Hematopoietic multipotent progenitor cell treated with erythropoietin and hydrocortisone succinate and interleukin-3 and kit ligand, for 17 days (in vitro differentiated cells): ENCODE measurements at places on chromosomes 13 and 19.

GRCh38 chr13:48316826-48317510 is 13.4 kb downstream of the RB1 start:
- DNase-seq, result no peak

GRCh38 chr13:45336025-45336800 is 4.8 kb downstream of the TPT1 start:
- no peak for DNase-seq

DNA sequence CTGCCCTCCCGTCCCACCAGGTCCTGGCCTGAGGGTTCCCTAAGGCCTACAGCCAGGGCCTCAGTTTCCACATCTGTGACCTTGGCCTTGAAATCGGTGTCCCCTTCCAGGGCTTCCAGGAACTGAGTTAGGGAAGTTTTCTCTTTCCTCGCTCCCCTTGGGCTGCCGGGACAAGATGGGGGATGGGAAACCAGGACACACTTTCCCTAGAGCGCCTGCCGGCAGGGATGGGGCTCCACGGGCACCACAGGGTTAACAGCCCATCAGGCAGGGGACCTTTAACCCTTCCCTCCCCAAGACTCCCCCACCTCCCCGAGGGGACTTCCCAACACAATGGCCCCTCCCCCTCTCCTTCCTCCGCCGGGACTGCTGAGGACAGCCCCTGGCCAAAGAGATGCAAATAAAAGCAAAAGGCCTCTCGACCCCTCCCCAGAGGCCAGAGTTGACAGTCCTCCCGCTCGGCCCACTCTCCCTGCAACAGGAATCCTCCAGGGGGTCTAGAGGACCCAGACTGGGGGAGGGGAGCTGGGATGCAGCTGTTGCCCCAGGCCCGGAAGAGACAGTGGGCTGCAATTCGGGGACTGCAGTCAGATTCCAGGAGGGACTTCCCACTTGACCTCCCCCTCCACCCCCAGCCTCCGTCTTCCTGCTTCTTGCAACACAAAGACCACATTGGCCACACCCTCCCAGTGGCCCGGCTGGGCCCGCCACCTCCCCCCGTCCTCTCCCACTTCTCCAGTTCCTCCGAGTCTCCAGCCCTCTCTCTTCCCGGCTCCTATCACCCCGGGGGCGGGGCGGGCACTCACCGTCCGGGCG is 3.4 kb downstream of the BBC3 start:
- peak; percentile 78 for DNase-seq

- no peak for DNase-seq
Measured at GRCh38 chr13:47175172-47175866, 278.5 kb upstream of the HTR2A start.

DNA sequence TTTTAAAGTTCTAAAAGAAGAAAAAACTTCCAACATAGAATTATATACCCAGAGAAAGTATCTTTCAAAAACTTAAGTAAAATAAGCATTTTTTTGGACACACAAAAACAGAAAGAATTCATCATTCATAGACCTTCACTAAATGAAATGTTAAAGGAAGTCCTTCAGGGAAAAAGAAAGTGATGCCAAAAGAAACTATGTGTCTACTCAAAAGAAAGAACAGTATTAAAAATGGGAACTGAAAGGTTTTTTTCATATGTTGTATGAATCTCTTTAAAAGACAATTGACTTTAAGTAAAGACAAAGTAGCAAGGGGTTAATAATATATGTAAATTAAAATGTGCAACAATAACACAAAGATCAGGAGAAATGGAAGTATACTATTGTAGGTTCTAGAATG is 96.5 kb downstream of the DHRS12 start:
- DNase-seq, result no peak

DNA sequence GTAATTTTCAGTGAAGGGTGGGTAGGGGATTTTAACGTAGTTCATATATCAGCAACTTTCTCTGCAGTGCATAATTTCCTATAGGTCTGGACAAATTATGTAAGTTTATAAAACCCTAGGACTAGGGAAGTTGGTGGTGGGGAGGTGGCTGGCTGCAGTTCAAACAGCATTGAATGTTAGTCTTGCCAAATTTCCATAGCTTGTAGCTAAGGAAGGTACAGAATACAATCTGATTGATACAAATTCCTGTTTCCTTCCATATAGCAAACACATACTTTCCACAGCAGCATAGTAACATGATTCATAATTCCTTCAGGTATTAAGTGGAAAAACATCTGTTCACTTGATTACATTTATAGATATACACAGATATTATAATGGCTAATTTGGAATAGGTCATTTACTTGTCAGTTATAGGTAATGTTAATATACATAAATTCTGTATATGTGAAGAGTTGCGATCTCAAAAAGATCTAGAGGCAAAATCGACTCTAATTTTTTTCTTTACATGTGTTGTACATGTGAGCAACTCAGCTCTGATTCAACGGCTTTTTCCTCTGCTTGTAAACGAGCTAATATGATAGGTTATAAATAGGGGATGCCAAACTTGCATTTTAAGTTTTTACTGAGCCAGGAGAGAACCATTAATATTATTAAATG is 233.4 kb upstream of the CSNK1A1L start:
- DNase-seq, result no peak

DNA sequence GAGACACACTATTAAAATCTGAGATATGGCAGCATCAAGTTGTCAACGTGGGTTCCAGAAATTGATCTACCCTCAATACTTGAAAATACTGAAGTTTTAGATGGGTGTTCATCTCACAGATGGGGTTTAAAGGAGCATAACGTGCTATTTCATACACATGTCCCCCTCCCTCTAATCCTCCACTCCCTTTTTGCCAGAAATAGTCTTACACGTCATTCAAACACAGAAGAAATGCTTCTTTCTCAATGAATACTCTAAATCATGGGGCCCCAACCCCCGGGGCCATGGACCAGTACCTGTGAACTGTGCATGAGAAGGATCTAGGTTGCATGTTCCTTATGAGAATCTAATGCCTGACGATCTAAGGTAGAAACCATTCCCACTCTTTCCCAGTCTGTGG is 19.6 kb downstream of the KLF12 start:
- DNase-seq, result no peak

DNA sequence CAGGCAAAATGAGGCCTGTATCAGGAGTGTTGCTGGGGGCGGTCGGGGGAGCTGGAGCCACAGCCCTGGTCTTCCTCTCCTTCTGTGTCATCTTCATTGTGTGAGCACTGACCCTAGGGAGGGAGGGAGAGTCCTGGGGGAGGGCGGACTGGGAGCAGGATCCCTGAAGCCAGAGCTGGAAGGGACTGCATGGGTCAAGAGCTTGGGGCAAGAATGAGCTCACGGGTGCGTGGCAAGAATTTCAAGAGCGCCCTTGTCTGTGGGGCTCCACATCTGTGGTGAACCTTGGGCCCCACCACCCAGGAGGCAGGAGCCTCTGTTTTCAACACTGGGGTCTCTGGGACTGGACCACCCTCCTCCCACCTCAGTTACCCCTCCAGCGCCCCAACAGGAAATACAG is 4.7 kb downstream of the SIGLEC7 start:
- DNase-seq, result no peak

- no peak for DNase-seq
Measured at GRCh38 chr19:13742756-13743155, 21.6 kb upstream of the MRI1 start.

GRCh38 chr19:7862413-7862951 is 11.7 kb downstream of the PRR36 start:
- peak; percentile 41 for DNase-seq
